ENCODE measurements at places on chromosomes 7 and 10.

DNA sequence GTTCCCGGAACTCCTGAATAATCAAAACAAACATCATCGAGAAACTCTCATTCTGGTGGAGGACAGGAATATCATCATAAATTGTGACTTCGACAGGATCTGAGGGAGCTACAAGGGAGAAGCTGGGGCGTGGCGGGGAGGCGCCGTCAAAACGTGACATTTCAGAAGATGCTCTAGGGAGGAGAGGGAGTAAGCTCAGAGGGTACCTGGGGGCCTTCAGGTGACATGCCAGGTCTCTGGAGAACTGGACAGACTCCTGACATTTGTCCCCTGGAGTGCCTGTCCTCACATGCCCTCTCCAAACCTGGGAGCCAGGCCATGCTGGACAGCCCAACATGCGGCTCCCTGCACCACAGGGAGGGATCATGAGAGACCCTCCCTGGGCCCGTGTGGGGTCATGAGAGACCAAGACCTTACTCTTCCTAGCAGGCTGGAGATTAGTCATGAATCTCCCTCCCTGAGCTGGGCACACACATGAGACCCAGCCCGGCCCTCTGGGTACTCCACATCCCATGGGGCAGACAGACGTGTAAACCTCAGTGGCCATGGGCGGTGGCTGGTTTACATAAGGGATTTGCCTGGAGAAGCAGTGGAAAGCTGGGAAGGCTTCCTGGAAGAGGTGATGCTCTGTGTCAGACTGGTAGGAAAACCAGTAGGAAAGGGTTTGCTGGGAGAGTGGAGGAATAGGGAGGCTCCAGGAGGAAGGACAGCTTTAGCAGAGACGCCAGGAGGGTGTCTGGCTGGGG is 81.0 kb downstream of the MYL10 start:
- DNase-seq = no peak

- no peak for DNase-seq
Observed at GRCh38 chr7:12588259-12588904, 17.9 kb downstream of the SCIN start.

DNA sequence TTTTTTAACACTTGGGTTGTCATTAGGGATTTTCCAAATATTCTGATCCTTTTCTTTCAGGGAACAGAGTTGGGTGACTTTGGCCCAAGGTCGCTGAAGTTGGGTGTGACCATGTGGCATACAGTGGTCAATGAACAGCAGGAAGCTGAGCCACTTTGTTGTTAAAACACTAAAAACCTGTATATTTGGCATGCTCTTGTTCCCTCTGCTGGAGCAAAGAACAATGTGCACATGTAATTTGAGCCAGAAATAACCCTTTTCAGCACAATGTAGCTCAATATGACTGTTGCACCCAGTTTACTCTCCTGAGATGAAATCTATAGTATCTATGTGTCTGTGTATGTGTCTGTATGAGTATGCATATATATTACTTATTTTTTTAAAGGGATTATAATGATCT is 74.9 kb downstream of the ADCYAP1R1 start:
- no peak for DNase-seq

GRCh38 chr10:123150986-123151736 is 3.0 kb upstream of the BUB3 start:
- DNase-seq = no peak

DNA sequence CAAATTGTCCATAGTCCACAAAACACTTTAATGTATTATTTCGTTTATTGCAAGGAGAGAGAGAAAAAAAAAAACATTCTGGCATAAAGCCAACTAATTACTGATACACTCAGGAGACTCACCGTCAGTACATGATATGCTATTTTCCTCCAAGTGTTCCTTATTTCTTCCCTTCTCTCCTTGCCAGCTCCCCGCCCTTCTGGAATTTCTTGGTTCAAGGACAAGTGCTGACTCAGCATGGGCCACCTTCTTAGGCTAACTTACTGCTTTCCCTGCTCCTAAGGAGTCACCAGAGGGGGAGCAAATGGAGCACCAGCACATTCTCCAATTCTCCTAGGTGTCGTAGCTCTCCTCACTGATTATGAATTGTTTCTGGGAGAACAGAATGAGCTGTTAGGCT is 133.8 kb upstream of the HDAC9 start:
- no peak for DNase-seq

GRCh38 chr7:48046458-48046857 is 11.1 kb downstream of the C7orf57 start:
- DNase-seq = no peak

DNA sequence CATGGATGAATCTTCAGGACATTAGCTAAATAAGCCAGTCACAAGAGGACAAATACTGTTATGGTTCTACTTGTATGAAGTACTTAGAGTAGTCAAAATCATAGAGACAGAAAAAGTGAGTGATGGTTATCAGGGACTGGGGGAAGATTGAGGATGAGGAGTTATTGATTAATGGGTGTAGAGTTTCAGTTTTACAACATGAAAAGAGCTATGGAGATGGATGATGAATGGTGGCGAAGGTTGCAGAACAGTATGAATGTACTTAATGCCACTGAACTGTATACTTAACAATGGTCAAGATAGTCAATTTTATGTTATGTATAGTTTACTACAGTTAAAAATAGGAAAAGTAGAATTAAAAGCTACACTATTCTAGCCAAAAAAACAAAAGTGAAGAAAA is 7.8 kb downstream of the STK31 start:
- DNase-seq = no peak

DNA sequence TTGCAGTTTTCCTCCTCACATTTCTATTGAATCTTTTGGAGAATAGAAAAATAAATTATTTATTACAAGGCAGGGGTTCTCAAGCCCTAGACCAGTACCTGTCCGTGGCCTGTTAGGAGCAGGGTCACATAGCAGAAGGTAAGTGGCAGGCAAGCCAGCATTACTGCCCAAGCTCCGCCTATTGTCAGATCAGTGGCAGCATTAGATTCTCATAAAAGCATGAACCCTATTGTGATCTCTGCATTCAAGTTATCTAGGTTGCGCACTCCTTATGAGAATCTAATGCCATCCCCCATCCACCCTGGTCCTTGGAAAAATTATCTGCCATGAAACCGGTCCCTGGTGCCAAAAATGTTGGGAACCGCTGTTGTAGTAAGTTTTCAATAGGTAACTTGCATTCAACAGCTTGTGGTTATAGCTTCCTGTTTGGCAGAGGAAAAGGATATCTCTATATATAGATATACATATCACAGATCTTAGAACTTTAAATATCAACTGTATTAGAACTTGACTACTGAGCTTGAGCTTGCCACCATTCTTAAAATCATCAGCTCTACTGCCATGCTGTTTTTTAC is 165.1 kb downstream of the AHR start:
- DNase-seq = no peak

GRCh38 chr10:48574322-48574796 is 30.5 kb downstream of the ARHGAP22 start:
- DNase-seq = no peak

- no peak for DNase-seq
Observed at GRCh38 chr7:86660950-86661462, 17.3 kb downstream of the GRM3 start.

DNA sequence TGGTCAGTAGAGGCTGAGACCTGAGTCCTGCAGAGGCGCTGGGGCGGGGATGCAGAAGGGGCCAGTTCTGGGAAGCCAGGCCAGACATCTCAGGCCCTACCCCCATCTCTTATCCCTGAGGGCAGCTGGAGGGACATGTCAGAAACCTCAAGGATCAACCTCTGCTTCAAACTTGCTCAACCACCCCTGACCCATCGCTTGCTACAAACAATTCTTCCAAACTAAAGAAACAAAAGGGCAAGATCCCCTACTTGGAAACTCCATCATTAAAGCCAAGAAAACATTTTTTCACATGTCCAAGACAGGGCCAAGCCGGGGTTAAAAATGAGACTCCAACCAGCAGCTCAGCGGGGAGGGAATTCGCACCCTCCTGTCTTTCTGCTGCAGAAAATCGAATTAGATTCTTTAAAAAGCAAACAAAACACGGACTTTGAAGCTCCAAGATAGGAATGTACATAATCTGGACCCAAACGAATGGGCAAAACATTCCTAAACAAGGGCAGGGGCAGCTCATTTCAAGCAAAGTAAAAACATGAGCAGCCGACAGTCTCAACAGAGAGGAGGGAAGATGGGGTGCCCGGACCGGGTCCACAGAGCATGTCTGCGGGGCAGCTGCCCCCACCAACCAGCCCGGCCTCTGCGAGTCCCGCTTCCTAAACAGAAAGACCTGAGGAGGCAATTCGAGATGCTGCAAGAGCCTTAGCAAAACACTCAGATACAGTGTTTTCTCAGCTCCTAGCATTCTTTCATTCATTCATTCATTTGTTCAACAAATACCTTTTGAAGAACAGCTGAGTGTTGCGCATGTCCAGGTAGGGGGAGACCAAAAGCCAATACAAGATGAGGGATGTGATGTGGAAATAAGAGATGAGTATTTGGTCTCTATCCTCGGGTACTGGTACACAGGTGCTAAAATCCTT is 44.8 kb downstream of the CHST15 start:
- DNase-seq = no peak

DNA sequence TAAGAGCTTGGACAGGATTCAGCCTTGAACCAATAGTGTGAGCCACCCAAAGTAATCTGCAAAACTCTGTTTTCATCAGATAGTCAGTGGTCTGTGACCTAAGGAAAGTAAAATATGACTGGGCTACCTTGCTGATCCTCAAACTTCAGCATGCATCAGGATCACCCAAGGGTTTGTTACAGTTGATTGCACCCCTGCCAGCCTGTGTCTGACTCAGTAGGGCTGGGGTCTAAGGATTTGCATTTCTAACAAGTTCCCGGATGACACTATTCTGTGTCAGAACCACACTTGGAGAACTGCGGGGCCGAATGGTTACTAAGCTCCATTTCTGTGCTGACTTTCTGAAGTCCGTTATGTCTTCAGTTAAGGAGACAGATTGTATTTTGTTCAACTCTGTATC is 40.6 kb upstream of the TSPAN13 start:
- no peak for DNase-seq

Measured in NCI-H1930 (cell line).